ENCODE measurements at places on chromosomes 3 and 15.
A peak's percentile ranks its signal among the peaks of the same experiment; 100 is the strongest.

GRCh38 chr3:194272861-194273742 lies 78.0 kb downstream of the CPN2 start:
- DNase-seq, result no peak

GRCh38 chr15:68056097-68056865 lies 2.2 kb downstream of the PIAS1 start:
- DNase-seq, result no peak

DNA sequence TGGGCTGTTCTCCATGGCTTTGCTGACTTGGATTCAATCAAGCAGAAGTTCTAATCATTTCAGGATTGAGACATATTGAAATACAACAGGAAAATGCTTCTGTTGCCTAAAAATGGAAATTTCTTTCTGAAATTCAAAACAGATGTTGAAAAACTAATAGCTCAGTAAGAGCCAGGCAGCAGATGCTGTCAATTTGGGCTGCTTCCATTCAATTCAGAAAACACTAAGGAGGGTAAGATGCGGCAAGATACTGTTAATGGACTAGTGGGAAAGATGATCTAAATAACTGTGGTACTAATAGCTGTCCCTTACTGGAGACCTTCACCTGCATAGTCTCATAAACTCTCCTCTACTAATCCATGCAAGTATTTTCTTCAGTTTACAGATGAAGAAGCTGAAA lies 53.5 kb downstream of the DGKG start:
- DNase-seq, result no peak

- peak; percentile 25 for DNase-seq
Measured at GRCh38 chr3:193040836-193041672, 123.4 kb upstream of the MB21D2 start.

DNA sequence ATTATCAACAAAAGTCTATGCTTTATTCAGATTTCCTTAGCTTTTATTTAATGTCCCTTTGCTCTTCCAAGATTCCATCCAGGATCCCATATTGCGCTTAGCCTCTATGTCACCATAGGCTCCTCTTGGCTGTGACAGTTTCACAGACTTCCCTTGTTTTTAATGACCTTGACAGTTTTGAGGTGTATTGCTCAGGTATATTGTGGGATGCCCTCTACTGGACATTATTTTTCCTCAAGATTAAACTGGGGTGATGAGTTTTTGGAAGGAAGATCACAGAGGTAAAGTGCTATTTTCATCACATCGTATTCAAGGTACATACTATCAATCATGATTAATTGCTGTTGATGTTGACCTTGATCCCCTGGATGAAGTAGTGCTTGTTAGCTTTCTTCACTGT lies 99.1 kb upstream of the SMAD3 start:
- DNase-seq, result no peak

- no peak for DNase-seq
Measured at GRCh38 chr3:65706301-65706700, 332.4 kb downstream of the MAGI1 start.

All from hematopoietic multipotent progenitor cell (in vitro differentiated cells).